ENCODE measurements at places on chromosomes 12 and 14.

DNA sequence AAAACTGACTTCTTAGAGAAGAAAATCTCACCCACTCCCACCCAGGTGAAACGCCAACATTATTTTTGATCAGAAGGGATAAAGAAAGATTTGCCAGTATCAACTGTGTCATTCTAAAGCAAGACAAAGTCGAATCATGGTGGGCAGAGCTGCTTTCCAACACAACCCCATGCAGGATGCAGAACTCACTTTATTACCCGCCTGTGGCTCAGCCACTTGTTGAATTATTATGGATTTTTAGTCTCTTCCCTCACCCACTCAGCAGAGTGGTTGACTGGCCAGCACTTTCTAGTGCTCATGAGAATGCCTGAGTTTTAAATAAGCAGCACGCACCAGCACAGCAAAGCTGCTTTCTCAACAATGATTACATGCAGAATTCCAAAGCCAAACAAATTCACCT is 32.1 kb downstream of the CRACR2A start:
- no peak for DNase-seq

DNA sequence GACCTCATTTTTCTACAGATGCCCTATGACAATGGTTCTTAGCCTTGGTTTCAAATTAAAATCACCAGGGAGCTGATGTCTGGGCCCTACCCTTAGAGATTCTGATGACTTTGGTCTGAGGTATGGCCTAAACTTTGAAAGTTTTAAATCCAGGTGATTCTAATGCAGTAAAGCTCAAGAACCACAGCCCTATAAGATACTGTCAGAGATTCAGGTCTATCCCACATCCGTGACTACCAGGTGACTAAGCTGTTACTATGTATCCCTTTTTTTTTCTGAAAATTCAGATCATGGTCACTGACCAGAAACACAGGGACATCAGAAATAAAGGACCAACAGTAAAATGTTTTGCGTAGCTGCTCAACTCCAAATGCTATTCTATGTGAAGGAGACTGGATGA is 148.8 kb upstream of the BMP4 start:
- DNase-seq: peak; percentile 70

DNA sequence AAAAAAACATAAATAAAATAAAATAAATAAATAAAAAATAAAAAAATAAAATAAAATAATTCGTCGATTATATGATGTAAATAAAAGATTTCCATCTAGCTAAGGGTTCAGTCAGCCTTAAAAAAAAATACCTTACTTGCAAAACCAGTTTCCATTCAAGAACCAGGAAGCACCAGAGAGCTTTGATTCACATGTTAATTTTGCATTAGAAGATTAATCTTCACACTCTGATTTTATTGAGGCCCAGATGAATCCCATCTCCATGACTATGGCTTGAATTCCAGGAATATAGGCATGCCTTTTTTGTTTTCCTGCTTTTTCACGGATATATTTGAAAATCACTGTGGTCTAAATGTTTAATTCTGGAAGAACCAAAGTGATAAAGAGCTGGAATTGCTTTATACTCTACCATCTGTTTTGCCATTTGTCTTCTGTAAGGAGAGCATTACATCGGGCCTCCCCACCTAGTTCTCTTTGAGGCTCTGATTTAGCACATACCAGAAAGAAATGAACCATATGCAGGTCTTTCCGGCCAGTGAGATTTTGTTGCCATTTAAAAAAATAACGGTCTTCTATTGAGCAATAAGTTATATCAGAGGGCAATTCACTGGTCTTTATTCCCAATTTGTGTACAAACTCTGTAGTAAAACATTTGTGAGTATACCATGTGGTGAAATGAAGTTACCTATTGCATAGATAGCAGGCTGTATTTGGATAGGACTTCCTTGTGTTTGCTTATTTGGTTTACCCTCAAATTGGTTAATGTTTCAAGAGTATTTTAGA is 175.5 kb downstream of the AEBP2 start:
- no peak for DNase-seq

DNA sequence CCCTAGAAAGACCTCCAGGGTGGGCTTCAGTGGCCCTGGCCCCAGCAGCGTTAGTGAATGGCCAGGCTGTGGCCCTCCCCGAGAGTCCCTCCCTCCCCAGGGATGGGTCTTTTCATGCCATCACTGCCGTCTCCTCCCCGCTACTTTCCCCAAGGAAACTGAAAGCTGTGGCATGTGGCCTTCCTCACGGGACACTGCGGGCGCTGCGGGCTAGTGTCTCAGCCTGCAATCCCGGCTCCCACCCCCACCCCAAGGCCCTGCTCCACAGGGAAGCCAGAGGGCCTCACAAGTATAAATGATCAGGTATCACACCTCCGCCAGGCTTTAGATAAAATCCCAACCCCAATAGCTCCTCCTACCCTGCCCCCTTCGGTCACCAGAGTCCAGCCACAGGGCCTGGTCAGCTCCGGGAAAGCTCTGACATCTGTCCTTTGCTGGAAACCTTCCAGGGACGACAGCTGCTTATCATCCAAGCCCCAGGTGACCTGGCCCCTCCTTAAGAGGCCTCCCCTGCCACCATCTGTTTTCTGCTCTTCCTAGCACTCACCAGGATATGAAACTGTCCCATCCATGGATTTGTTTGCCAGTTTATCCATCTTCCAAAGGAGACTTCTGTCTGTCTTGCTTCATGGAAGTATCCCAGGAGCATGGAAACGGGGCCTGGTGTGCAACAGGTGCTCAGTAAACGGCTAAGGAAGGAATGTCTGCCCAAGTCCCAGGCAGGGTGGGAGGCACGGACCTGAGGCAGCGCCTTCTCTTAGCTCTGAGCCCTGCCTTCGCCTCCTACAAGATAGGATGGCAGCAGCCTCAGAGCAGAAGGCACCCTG is 31.6 kb downstream of the CCDC85C start:
- no peak for DNase-seq

DNA sequence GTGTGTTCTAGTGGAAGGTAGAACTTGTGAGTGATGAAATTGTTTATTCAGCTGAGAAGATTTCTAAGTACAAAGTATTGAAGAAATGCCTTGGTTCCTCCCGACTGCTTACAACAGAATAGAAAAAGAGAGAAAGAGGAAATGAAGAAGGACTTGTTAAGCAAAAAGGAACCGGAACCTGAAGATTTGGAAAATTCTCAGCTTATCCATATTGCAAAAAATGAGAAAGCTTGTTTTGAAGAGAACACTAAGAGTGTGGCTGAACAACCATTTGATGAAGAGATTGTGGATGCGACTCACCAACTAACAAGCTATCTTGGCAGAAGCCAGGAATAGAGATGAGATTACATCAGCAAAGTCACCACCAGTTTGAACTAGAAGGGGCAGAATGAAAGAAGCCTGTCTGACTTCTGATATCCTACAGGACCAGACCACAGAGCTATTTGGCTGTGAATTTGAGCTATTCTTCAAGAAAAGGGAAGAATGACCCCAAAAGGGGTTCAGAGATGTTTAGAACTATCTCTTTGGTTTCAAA is 15.1 kb downstream of the NDUFA9 start:
- DNase-seq: peak; percentile 35

DNA sequence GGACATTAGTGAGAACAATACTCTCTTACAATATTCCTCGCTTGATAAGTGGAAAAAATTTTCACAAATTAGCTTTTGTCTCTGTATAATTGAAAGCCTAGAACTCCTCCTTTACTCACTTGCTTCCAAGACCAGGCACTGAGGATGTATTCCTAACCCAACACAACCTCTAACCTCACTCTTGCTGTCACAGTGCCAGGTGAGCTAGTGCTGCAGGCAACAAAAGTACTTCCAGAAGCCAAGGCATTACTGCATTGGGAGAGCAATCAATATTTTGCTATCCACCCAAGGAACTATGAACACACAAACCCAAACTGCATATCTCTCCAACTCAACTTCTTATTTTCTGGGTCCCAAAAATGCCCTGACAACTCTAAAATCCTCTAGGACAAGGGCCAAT is 1081.0 kb downstream of the VRK1 start:
- DNase-seq: no peak

- DNase-seq: no peak
These were observed 550.7 kb downstream of the SLC6A15 start for GRCh38 chr12:84361651-84362551.

DNA sequence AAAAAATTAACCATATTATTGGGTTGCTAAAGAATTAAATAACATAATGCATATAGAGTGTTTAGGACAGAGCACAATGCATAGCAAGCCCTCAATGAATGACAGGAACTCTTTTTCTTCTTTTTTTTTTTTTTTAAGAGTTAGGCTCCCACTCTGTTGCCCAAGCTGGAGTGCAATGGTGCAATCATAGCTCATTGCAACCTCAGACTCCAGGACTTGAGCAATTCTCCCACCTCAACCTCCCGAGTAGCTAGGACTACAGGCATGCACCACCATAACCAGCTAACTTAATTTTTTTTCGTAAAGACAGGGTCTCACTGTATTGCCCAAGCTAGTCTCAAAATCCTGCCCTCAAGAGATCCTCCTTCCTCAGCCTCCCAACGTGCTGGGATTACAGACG is 20.5 kb upstream of the MTERF2 start:
- no peak for DNase-seq

DNA sequence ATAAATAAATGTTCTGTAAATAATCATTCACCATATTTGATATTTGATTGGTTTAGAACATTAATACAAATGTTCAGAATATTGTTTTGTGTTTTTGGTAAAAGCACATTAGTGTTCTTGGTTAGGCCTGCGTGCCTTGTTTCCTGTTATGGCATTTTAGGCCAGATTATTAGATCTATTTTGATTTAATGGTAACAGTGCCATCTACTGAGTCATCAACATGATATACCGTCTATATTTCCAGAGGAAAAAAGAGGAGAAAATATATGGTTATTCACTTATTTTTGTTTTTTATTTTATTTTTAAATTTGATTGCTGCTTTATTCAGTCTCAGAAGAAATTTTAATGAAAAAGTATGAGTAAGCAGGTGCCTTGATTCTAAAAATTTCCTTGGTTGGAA is 60.3 kb downstream of the GPHN start:
- DNase-seq: no peak

GRCh38 chr12:25859976-25860375 is 98.5 kb upstream of the RASSF8 start:
- no peak for DNase-seq

GRCh38 chr12:122190842-122191668 is 8.1 kb downstream of the LRRC43 start:
- peak; percentile 58 for DNase-seq

DNA sequence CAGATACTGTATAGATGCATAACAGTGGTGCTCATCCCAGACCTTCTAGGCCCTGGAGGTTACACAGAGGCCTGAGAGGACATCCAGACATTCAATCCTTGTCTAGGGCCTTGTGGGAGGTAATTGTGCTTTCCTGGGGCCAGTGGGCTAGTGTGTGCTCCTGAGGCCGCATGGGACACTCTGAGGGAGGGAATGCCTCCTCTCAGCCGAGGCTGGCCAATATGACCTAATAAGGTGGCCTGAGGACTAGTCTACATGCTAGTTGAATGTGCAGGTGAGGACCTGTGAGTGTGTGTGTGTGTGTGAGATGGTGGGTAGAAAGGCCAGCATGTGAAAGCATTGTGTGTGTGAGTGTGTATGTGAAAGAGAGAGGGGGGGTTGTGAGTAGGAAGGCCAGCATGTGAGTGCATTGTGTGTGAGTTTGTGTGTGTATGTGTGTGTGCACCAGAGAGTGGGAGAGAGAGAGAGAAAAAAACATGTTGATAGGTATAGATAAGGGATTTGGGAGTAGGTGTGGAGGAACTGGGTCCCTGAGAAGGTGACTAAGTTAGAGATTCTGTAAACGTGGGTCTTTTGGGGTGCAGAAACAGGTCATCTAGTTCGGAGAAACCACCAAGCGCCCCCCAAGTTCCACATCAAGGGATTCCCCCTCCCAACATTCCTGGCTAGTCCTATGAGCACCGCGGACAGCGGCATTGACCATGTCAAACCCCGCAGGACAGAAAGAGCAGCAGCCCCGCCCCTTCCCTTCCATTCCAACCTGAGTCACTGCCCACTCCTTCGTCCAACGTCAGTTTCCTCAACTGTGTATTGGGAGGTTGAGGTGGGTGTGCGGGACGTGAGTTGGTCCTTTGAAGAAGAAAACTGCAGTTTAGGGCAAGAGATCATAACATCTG is 9.7 kb upstream of the KRT81 start:
- no peak for DNase-seq

DNA sequence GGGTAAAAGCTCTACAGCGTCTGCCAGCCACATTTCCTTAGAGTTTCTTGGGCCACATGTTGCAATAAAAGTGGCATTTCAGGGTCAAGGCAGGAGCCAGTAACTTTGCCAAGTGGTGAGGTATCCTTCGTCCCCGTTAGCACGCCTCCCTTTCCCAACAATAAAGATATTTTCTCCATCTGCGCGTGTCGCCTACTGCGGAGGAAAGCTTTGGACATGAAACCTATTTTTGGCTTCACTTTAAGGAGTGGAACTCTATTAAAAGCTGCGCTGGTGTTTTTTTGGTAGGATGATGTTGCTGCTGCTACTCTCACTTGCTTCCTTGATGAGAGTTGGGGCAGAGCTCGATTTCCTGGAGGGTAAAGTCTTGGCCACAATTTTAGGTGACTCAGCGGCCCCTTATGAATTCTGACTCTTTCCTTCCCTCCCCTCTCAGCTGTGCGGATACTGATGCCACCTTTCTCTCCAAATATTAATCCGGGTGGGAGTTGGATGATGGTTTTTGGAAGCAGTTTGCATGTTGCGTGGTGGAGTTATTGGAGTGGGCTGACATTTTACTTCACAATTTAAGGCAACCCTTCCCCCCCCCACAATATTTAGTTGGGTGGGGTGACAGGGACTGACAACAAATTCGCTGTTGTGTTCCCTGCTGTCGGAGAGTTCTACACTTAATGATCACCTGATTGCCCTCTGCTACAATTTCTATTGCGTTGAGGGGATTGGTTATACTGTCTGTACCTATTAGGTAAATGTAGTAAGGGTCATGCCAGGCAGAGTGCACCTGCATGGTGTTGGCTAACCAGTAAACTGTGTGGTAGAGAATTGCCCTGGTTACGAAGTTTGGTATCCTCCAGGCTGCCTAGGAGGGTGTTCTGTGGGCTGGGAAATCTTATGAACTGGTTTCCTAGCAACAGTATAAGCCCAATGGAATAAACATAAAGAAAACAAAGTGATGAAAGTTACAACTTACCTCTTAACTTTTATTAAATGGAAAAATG is 1.1 kb downstream of the CCDC91 start:
- peak; percentile 48 for DNase-seq

DNA sequence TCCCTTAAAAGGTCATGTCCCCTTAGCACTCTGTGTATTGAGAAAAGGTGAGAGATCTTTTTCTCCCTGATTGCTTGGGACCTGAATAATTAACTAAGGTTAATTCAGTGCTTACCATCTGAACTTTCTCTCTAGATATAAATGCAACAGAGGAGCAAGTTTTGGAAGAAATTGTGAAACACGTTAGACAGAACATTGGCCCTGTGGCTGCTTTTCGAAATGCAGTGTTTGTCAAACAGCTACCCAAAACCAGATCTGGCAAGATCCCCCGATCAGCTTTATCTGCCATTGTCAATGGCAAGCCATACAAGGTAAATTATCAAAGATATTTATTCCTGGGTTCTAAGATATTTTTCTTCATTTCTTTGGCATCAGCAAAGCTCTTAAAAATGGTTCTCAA is 175.5 kb downstream of the ACSS3 start:
- DNase-seq: no peak

GRCh38 chr14:97944380-97944779 is 1147.2 kb downstream of the VRK1 start:
- DNase-seq: no peak

Measured in LoVo (cell line).